Muscle of leg (tissue), 16 donors: ENCODE measurements at places on chromosomes 1 and 21. TPM values are rescaled to one million over a fixed set of nuclear protein-coding genes. Genes with fewer than 3 reads are reported as not detected.
A peak's percentile ranks its signal among the peaks of the same experiment; 100 is the strongest.

S100A8 gene
- polyA plus RNA-seq = 24.8 TPM

IPO9 gene
- polyA plus RNA-seq = 42.5 TPM

WDR64 gene
- not detected for polyA plus RNA-seq

DMBX1 gene
- not detected for polyA plus RNA-seq

NTRK1 gene
- 0.41 TPM for polyA plus RNA-seq

EPS8L3 gene
- polyA plus RNA-seq = not detected

IL22RA1 gene
- 0.06 TPM for polyA plus RNA-seq

MAEL gene
- 0.39 TPM for polyA plus RNA-seq

OR2T11 gene
- not detected for polyA plus RNA-seq

C1orf210 gene
- polyA plus RNA-seq = 2.9 TPM

CYP4A22 gene
- 0.20 TPM for polyA plus RNA-seq

DNA sequence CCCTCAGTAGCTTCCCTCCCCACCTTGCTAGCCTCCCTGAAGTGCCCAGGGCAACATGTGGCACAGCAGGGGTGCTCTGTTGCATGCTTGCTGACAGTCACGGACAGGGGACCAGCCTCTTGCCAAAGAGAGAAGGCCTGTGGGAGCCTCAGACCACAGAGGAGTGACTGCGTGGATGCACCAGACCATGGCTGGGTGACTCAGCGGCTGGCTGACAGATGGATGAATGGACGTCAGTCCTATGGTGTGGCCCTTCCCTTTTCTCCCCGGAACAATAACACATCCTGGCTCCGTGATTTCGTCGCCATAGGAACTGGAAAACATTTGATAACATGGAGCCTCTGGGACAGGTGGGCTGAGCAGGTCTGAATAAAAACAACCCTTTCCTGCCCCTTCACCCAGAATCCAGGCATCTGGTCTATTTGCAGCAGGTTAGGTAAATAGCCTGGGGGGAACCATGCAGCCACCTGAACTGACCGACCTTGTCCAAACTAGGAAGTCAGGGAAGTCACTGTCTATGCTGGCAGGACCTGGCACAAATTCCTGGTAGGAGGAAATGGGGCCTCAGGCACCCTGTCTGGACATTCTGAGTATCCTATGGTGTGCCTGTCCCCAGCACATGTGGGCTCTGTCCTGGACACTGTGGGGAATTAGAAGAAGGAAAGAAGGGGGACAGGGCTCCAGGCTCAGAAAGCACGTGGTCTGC, 53.3 kb downstream of the NENF start:
- peak; percentile 61 for DNase-seq

GRCh38 chr1:64538389-64538788, 68.5 kb downstream of the CACHD1 start:
- DNase-seq = peak; percentile 69

DNA sequence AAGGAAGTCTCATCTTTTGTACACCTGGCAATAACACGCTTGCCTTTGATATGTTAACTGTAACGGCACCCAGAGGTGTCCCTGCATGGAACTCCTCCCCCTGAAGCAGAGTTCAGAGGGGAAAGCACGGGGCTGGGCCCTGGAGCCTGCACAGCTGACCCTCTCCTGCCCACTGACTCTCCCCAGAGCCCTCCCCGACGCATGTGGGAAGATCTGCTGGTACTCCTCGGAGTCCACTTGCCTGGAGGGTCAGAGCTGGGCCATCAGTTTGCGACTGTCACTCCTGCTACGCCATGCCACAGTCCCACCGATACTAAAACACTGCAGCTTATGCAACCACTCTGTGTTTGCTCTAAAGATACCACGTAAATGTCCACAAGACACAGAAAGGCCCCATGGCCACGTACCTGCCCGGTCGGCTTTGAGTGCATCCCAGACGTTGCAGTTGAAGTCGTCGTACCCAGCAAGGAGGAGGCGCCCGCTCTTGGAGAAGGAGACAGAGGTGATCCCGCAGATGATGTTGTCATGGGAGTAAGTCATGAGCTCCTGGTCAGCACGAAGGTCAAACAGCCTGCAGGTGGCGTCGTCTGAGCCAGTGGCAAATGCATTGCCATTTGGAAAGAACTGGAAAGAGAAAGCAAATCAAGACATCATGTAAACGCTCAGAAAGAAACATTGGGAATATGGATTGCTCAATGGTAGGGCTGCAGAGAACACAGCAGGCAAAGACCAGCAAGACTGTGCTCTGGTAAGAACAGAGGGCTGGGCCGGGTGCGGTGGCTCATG, 10.6 kb upstream of the NADK start:
- no peak for DNase-seq

DNA sequence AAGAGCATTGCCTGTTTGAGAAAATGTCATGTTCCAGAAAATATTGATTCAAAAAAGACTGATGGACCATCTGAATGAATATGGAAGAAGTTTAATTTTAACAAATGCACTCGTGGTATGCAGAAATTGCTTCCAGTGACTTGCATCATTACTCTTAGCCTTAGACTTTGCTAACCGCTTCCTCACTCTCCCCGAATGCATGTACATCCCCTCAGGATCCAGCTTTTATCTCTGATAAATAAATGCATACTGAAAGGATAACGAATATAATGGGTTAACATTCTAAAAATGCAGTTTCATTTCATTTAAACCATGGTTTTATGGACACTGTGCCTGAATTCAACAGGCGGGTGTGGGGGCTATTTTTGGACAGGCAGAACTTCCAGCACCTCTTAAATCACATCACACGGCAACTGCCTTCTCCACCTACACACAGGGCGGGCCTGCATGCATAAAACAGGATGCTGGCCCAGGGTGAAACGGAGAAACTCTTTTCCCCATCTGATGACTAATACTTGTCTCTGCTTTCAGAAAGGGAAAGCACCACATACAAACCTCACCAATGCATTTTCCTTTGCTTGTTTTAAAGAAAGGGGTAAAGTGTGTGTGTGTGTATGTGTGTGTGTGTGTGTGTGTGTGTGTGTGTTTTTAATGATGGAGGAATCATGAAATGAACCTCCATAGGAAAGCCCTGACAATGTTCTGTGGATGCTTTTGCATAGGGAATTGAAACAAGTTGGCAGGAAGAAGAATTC, 48.7 kb downstream of the SPAG17 start:
- DNase-seq = peak; percentile 93

GRCh38 chr1:26907071-26907917, 6.5 kb downstream of the NR0B2 start:
- DNase-seq = no peak

DNA sequence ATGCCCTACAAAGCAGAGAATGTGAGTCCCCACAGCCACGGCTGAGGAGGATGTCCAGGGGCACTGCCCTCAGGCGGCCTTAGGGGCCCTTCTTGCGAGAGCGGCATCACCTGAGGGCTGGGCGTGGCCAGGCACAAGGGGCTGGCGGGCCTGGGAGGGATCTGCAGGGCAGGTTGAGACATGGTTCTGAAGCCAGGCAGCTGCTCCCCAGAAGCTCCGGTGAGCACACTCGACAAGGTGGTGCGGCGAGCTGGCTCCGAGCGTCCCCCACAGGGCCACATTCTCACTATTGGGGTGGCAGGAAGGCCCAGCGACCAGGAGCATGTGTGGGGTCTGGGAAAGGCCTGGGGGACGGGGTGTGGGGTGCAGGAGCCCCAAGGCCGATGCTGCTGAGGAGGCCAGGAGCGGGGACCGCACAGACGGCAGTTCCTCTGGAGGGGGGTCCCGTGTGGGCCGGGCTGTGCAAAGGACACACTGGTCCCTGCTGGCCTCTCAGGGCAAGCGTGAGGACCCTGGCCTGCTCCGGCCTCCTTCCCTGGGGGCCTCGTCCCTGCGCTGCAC, 47.2 kb downstream of the MORN1 start:
- DNase-seq = no peak

- peak; percentile 64 for DNase-seq
These were observed 30.0 kb downstream of the C2CD2 start for GRCh38 chr21:41923631-41924367.

DNA sequence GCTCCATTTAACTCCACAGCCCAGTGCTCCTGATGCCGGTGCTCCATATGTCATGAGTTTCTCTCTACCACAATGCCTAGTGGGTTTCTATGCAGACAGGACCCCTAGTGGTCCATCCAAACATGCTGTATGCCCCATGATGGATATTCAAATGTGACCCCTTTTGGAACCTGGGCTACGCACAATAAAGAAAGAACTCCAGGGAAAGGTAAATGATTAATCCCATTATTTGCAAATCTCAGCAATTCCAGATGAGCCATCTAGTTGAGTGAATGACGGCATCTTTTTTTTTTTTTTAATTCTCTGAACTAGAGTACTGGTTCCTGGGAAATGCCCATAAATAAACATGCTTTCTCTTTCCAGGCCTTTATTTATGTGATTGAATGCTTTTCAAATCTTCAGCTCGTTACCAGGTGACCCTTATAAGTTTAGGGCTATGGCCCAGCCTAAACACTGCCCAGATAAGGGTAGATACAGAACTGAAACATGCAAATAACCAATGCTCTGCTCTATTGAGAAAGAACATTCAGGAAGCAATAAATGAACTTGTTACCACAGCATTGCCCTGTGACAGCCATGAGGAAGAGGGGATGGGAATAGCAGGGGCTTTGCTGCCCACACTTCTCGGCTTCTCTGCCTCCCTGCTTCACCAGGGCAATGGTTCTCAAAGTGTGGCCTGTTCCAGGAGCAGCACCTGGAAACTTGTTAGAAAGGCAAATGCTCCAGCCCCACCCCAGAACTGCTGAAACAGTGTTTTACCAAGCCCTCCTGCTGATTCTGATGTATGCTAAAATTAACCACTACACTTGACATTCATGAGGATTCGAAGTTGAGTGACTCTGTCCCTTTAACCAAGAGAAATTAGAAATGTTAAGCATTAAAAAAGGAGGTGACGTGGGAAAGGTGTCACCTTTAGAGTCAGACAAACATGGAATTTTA, 151.7 kb downstream of the SEC16B start:
- no peak for DNase-seq

GRCh38 chr1:170583186-170583585, 51.2 kb downstream of the GORAB start:
- DNase-seq = no peak

GRCh38 chr21:21818898-21819297, 820.7 kb downstream of the NCAM2 start:
- no peak for DNase-seq

- DNase-seq = no peak
These were observed 78.0 kb upstream of the IPO9 start for GRCh38 chr1:201750934-201751333.

DNA sequence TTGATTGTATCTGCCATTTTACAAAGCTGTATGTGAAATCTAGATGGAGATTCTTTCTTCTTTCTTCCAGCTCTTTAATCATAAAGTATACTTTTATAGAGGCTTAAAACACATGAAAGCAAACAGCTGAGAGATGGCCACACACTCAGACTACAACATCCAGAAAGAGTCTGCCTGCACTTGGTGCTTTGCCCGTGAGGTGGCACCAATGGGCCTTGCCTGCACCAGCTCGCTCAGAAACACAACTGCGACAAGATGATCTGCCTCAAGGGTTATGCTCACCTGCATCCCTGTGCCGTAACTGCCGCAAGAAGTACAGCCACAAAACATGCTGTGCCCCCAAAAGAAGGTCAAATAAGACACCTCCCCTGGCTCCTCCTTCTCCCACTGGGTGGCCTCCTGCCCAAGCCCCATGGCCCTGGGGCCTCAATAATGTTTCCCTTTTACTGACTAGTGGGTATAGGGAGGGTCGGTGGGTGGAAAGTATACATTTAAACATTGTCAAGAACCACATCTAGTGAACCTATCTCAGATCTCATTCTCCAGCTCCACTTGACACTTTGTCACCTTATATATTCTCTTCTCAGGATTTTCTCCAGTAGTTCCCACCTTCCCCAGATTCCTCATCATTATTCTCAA, 66.7 kb upstream of the ANGPTL3 start:
- peak; percentile 40 for DNase-seq

DNA sequence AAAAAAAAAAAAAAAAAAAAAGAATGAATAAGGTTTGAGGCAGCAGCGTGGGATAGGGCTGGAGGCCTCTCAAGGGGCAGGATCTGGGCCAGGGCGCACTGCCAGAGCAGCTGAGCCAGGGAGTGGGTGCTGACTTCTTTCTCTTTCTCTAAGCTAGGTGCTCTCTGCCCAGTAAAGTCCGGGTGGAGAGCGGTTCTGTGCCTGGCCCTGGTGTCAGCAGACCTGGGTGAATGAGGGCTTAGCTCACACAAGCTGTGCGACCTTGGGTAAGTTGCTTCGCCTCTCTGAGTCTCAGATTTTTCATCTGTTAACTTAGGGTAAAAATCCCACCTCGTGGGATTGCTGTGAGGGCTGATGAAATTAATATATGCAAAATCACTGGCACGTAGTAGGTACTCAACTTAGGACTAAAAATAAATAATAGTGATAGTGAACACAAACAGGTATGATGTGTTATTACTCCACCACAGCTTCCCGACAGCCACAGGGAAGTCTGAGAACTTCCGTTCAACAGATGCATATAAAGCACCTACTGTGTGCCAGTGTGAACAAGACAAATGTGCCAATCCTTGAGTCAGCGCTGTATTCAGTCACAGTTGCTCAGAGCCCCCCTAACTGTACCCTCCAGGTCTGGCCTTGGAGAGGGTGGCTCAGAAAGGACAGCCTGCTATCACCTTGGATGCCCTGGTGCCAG, 2.0 kb upstream of the FAM131C start:
- no peak for DNase-seq

- DNase-seq = no peak
These were observed 35.3 kb downstream of the RGS8 start for GRCh38 chr1:182649041-182649440.

DNA sequence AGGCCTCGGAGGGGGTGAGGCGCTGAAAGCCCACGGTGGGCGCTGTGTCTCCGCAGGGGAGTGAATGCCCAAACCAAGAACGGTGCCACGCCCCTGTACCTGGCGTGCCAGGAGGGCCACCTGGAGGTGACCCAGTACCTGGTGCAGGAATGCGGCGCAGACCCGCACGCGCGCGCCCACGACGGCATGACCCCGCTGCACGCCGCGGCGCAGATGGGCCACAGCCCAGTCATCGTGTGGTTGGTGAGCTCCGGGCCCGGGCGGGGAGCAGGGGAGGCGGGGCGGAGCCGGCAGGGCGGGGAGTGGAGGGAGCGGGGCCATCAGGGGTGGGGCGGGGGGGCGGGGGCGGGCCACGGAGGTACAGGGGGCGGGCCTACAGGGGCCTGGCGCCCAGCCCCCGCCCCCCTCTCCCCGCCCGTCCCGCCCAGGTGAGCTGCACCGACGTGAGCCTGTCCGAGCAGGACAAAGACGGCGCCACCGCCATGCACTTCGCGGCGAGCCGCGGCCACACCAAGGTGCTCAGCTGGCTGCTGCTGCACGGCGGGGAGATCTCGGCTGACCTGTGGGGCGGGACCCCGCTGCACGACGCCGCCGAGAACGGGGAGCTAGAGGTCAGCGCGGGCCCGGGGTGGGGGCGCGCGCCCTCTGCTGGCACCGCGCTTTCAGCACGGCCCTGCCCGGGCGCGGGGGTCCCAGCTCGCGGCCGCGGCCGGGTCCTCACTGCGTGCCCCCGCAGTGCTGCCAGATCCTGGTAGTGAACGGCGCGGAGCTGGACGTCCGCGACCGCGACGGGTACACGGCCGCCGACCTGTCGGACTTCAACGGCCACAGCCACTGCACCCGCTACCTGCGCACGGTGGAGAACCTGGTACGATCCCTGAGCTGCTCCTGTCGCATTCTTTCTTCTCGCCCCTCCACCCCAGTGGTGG, 15.9 kb downstream of the ESPN start:
- DNase-seq = no peak

GRCh38 chr1:36034692-36035091, 49.2 kb upstream of the TEKT2 start:
- DNase-seq = peak; percentile 16
